ENCODE measurements at places on chromosomes 4 and X.

GRCh38 chr4:7556558-7556957 lies 121.8 kb upstream of the PSAPL1 start:
- no peak for DNase-seq

- DNase-seq, result no peak
Observed at GRCh38 chr4:171765514-171765913, 47.7 kb upstream of the GALNTL6 start.

GRCh38 chr4:170979736-170980135 lies 833.5 kb upstream of the GALNTL6 start:
- DNase-seq, result no peak

GRCh38 chr4:119872371-119873016 lies 194.2 kb downstream of the MAD2L1 start:
- DNase-seq, result no peak

- peak; percentile 37 for DNase-seq
Observed at GRCh38 chr4:173333658-173334084, 487 bp downstream of the HMGB2 start.

GRCh38 chrX:74133156-74133796 lies 170.7 kb upstream of the ZCCHC13 start:
- DNase-seq, result peak; percentile 53

DNA sequence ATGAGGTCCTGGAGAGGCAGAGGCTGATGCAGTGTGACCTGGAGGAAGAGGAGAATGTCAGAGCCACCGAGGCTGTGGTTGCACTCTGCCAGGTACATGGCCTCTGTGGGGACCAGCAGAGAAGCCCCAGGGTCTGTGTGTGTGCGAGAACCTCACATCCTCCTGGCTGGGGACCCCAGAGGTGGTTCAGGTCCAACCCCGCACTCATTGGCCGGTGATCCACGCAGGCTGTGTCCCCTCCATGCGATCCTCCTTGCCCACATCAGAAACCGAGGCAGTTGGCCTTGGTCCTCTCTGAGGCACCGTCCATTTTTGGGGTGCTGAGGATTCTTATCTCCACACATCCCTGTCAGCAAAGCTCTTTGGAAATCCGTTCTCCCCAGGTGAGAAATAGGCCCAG lies 45.3 kb downstream of the EVC start:
- no peak for DNase-seq

GRCh38 chrX:72100824-72101351 lies 30.8 kb downstream of the RTL5 start:
- peak; percentile 85 for DNase-seq

DNA sequence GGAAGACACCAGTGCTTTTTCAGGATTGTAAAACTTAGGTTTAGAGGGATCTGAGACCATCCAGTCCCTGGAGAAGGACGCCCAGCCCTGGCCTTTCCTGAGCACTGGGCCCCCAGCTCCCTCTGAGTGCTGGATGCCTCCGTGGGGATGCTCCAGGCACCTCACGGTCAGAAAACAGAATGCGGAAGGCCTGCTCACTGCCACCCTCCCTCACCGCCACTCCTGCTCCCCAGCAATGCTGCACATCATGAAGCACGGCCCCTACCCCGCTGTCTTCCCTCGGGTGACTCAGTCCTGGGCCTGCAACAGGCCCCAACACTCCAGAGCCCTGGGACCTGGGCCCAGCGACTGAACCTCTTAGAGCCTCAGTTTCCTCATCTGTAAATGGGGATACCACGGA lies 26.2 kb downstream of the ABLIM2 start:
- DNase-seq, result no peak

DNA sequence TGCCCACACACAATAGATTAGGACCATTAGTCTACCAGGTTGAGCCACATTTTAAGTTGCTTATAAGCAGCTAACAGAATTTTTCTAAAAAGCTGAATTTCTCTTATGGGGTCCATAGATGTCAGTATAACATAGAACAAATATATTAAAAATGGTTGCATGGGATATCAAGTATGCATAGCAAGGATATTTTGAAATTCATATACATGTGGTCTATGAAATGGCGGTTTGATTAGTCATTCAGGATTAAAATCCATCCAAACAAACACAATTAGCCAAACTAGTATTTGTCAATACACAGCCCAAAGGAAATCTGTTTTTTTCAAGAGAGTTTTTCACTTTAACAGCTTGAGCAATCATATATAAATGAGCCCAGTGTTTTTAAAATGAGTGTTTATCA lies 33.5 kb upstream of the AMOT start:
- no peak for DNase-seq

DNA sequence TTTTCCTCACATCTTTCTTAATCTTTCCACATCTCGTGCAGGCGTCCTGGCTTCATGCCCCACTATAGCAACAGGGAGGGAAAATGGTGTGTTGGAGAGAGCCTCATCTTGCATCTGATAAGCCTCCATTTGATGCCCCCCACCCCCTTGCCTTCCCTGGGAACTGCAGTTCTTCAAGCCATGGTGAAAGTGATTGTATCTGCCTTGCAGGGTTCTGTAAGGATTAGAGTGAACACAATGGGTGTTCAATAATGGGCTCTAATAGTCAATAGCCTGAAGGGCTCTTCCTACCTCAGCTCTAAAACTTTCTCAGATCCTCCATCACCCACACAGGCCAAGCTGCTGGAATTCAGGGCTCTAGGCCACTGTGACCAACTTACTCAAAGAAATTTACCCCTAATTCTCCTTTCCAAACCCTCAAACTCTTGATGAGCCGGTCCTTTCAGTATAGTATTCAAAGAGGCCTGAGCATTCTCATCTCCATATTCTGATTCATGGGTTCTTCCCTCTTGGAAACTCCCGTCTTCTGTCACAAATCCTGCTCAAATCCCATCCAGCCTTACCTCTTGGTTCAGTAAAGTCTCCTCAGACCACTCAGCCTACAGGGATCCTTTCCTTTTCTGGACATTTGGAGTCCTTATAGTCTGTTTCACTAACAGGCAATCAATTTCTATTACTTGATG lies 128.3 kb upstream of the TRIM2 start:
- no peak for DNase-seq

GRCh38 chr4:163048447-163048846 lies 118.2 kb downstream of the NAF1 start:
- DNase-seq, result peak; percentile 1

- DNase-seq, result peak; percentile 28
Observed at GRCh38 chr4:152807294-152807829, 27.6 kb downstream of the ARFIP1 start.

DNA sequence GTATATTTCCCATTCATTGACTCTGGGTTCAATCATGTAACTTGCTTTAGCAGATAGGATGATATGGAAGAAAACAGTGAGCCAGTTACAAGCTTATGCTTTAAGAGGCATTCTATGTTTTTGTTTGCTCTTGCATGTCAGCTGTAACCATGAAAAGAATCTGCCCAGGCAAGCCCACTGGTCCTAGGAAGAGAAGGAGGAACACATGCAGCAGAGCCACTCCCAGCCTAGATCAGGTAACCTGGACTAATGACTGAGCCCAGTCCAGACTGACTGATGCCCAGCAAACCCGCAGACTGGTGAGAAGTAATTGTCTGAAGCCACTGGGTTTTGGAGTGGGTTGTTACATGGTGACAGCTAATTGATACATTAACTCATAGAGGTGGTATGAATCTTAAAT lies 167.9 kb downstream of the COL4A6 start:
- DNase-seq, result no peak

DNA sequence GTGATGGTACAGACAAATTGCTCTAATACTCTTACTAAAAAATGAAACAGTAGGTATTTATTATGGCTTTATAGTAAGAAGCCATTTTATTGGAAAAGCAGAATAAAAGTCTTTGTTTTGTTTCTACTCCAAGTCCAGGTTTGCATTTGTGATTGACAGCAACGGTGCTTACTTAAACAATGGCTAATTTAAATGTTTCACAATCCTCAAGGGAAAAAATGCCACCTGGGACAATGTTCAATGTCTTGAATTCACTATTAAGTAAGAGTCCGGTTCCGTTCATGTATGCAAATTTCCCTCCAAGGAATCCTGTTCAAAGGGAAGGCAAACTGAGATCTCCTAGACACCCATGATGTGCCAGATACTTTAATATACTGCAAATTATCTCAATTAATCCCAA lies 123.6 kb downstream of the RBM47 start:
- DNase-seq, result no peak

Data from CD4-positive, alpha-beta T cell treated with Interleukin-2 at 100 ng/mL for 4 hours (primary cell).